ENCODE measurements at places on chromosomes 1 and 21. TPM values are rescaled to one million over a fixed set of nuclear protein-coding genes. Genes with fewer than 3 reads are reported as not detected.

GRCh38 chr1:92953491-92953890 lies 7.8 kb downstream of the DIPK1A start:
- peak; percentile 90 for DNase-seq

GRCh38 chr1:219271818-219272535 lies 98.3 kb downstream of the LYPLAL1 start:
- DNase-seq = no peak

- DNase-seq = no peak
Measured at GRCh38 chr1:19166066-19166465, 44.0 kb downstream of the UBR4 start.

GRCh38 chr1:45230537-45230936 lies 24.1 kb upstream of the ZSWIM5 start:
- DNase-seq = peak; percentile 8

GRCh38 chr1:113861641-113862040 lies 9.9 kb downstream of the PTPN22 start:
- DNase-seq = no peak

The FAAH gene
- 2.2 TPM for polyA plus RNA-seq

All from CD4-positive, CD25-positive, alpha-beta regulatory T cell (primary cell).